Activated T-cell treated with anti-CD3 and anti-CD28 coated beads, Interleukin-2, amount 50 U/mL, for 48 hours (primary cell): ENCODE measurements at places on chromosomes 6 and 20.
A peak's percentile ranks its signal among the peaks of the same experiment; 100 is the strongest.

DNA sequence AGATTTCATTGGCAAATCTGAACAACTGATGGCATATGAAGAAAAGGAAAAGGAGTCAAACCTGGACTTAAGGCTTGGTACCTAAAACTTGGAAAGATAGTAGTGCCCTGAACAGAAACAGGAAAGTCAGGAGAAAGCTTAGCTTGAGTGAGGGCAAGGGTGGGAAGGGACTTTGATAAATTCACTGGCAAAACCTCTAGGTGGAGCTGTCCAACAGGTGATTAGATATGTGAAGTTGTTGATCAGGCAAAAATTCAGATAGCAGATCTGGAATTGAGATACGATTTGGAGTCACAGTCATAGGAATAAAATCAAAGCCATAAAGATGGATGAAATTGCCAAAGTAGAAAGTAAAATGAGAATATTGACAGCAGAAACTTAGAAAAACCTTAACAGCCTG is 16.1 kb upstream of the ZNF292 start:
- DNase-seq, result no peak

GRCh38 chr6:132598473-132598872 is 8.9 kb upstream of the TAAR5 start:
- no peak for DNase-seq

GRCh38 chr6:84204011-84204410 is 23.4 kb downstream of the CEP162 start:
- DNase-seq, result no peak

DNA sequence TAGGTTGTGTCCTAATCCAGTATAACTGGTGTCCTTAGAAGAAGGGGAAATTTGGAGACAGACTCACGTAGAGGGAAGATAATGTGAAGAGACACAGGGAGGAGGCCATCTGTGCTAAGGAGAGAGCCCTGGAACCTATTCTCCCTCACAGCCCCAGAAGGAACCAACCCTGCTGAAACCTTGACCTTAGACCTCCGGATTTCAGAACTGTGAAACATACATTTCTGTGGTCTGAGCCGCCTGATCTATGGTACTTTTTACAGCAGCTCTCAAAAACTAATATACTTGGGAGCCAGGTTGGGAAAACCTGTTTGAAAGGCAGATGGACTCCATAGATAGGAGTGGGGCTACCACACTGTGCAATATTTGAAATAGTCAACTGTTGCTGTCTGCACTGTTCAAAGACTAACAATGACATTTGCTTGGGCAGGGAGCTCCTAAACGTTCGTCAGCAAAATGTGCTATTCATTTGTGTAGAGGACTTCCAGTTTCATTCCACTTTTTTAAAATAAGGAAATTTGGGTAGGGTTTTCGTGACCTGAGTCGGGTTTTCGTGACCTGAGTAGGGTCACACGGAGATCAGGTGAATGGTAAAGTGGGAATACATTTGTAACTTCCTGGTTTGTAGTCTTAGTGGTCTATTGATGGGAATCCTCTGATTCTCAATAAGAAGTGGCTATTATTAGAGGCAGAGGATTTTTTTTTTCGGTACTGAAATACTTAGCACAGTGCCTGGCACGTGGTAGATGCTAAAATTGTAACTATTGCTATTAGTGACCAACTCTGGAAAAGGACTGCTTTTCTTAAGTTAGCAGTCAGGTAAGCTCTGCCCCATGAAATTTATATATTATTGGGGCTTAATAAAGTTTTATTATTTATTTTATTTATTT is 11.4 kb downstream of the TAGAP start:
- DNase-seq, result no peak

DNA sequence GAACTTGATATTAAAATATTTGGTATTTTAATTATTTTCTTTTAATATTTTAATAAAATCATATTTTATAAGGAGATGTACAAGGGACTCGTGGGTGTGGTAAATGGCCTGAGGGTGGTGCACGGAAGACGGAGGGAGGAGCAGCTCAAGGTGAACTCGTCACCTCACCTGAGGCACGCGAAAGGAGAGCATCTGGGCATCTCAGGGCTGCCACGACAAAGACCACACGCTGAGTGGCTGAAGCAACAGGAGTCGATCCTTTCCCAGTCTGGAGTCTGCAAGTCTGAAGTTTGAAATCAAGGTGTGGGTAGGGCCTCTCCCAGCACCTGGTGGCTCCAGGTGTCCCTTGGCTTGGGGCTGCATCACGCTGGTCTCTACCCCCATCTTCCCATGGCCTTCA is 39.7 kb downstream of the APCDD1L start:
- no peak for DNase-seq

DNA sequence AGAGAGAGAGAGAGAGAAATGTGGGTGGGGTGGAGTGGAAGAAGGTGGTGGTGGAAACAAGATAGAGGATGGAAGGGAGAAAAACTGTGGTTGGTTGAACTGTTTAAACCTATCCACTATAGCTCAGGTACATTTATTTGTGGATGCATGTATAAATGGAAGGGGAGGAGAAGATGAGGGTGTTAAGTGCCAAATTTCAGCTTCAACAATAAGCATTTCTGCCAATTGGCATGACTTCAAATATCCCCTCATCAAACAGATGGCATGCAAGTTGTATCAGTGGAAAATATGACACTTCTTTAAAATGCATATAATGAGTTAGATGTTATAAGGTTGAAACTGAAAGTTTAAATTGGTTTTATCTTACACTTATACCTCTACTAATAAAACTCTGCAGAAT is 216.1 kb downstream of the LMBRD1 start:
- DNase-seq, result no peak

DNA sequence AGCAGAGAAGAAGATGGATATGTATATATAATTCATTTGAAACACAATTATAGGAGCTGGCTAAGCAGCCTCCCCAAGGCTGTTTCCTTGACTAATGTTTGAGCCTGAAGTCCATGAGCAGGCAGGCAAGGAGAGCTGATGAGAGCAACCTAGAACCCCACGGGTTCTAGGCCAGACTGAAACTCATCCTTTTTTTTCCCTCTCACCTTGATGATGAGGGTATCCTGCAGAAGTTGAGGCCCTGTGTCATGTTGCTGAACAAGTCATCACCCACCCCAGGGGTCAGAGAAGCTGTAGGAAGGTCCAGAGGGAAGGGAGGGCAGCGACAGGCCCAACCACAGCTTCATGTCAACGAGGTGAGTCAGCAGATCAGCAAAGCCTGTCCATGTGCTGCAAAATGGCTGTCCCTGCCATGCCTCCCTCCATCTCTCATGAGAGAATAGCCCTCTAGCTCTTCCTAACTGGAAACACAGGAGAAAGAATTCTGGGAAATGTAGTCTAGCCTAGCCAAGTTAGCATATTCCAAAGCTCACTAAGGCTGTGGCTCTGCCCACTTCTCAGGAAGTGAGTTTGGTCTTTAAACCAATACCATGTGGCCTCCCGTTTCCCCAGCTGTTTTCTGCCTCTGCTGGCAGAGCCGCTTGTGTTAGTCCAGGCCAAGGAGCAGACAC is 91.3 kb upstream of the DTNBP1 start:
- no peak for DNase-seq

GRCh38 chr20:8480597-8480996 is 348.5 kb downstream of the PLCB1 start:
- DNase-seq, result no peak

GRCh38 chr6:79947191-79948186 is at the start of gene ELOVL4:
Gene ELOVL4 (minus strand): TSS chr6:79947553. CDS start chr6:79947279, 274 bp downstream.
- peak; percentile 82 for DNase-seq

DNA sequence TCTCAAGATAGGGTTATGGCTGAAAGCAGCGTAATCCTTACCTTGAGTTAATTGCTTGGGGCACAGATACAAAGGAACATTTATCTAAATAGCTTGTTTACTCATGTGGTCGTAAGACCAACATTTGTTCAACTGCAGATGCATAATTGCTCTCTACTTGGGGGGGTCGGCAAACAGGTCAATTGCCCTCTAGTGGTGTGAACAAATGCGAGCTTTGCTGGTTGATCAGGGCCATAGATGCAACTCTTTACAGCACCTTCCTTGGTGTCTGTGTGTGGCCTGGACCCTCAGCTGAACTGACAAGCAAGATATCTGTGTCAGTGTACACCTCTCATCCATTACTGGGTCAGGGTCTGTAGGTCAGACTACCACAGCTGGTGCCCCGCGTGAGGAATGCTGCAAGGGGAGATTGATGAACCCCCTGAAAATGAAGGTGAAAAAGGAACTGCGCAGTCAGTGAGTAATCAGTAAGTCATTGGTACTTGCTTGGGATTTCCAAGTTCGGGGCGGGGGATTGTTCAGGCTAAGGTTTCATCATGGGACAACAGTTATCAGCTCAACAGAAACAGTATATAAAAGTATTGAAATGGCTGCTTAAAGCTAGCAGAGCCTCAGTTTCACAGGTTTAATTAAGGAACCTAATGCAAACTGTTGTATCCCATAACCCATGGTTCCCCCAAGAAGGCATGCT is 24.0 kb downstream of the HLA-DPA1 start:
- DNase-seq, result no peak

DNA sequence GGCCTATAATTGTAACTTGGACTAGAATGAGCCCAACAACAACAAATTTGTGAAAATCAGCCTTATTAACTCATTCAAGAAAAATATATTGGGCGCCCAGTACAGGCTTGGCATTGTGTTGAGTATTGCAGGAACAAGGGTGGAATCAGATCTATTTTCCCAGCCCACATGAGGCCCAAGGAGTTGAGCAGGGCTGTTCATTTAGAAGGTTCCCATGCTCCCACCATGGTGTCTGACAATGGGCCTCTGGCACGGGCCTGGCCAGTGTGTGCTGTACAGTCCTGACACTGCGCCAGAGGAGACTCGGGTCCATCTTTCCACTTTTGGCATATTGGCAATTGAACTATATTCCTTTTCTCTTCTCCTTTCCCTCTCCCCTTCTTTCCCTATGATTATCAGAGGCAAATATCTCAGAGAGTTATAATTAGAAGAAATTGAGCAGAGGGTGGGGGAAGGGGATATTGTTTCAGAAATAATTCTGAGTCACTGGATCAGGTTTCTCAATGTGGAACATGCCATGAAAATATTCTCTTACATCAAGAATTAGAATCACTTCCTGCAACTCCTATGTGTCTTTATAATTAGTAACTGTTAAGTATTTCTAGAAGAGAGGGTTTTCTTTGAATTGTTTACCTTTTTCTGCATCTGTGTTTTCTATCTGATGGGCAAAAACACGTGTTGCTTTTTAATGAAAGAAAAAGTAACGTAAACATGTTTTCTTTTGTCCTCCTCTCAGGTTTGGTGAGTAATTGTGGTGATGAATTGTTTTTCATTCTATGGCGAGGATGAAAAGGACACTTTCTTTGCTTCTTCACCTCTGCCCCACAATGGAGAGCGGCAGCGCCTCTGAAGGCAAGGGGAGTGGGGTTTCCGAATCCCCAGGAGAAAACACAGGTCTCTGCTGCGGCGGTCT is 209.4 kb downstream of the FOXA2 start:
- no peak for DNase-seq

DNA sequence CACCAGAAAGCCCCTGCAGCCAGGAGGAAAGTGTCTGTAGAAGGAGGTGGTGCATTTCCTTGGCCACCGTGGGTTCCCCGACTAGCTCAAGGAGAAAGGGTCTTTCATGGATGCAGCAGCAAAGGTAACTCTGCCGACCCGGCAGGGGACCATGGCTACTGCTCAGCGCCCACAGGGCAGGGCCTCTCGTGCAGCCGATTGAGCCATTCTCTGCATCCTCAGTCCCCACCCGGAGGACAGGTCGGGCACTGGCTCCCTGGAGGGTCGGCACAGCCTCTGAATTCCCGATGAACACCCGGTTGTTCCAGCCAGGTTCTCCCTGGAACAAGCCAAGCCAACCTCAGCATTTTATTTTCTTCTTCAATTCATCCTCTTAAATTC is 24.1 kb upstream of the FOXC1 start:
- DNase-seq, result no peak

- no peak for DNase-seq
These were observed 13.1 kb upstream of the DEK start for GRCh38 chr6:18277237-18278006.

DNA sequence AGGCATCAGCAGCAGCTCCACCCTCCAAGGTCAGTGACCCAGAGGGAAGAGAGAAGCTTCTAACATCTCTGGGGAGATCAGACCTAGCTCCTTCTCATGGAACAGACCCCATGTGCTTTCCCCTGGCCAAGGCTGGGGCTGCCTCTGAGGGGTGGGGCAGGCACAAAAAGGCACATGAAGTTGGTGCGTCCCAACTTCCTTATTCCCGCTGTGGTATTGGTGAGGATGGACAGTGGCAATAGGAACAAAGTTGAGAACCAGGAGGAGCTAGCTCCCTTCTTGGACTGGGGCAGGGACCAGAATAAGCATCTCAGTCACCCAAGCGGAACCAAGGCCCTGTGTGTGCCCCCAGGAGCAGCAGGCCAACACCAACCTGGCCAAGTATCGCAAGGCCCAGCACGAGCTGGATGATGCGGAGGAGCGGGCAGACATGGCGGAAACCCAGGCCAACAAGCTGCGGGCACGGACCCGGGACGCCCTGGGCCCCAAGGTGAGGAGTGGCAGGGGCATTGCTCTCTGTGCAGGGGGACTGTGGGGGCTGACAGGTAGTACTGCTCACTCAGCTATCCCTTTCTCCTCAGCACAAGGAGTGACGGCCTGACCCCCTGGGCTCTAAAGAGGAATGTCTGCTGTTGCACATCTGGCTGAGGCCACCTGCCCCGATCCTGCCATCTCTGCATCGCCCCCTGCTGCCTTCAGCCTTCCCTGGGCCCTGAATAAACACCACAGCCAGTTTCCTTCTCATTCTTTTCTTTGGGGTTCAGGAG is 46.1 kb downstream of the MYH7B start:
- DNase-seq, result no peak

GRCh38 chr6:108380876-108381275 is 86.0 kb downstream of the AFG1L start:
- no peak for DNase-seq

- DNase-seq, result no peak
These were observed 23.9 kb downstream of the QKI start for GRCh38 chr6:163438298-163438939.

DNA sequence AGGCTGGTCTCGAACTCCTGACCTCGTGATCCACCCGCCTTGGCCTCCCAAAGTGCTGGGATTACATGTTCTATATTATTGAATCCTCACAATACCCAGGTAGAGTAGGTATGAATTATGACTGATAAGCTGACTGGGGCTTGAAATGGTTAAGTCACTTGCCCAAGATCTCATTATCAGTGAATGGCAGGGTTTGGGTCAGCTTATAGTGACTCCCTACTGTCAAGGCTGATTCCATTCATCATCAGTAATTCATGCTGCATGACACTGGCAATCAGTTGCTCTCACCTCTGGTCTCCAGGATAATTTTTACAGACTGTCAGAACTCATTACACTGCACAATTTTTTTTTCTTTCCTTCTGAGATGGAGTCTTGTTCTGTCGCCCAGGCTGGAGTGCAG is 127.6 kb downstream of the KIF13A start:
- DNase-seq, result no peak

GRCh38 chr20:51345601-51346101 is 196.9 kb downstream of the NFATC2 start:
- no peak for DNase-seq

- no peak for DNase-seq
These were observed 24.1 kb upstream of the IPCEF1 start for GRCh38 chr6:154380741-154381140.
